ENCODE measurements at places on chromosomes 13 and 19.

DNA sequence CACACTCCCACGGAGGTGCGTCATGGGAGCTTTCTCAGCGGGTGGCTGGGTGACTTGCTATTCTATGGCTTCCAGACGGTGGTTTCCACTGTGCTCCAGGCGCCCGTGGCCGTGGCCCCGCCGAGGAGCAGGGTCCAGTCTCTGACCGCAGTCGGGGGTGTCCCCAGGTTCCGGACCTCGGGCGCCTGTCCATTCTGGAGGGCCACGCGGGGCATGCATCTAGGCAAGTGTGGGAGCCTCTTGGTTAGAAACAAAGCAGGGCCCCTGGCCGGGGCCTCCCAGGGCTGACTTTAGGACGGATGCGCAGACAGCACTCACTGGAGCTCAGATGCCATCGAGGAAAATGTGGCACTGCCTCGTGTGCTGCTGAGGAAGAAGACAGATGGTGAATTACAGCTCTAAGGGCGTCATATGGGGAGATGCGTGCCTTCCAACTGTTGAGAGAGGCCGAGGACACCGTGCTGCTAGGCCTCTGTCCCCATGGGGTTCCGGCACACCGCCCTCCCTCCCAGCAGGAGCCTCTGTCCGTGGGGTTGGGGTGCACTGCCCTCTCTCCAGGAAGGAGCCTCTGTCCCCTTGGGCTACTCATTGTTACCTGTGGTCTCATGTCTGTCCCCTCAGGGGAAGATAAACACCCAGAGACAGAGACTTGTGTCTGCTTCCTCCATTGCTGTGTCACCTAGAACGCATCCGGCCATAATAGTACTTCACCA lies 38.1 kb downstream of the TMEM255B start:
- no peaks in the 10 kb centered on the region for H3K36me3 ChIP-seq
- no peak overlapping the region for H3K27ac ChIP-seq
- H3K4me1 ChIP-seq, result no peaks in the 10 kb centered on the region
- no peak for DNase-seq

DNA sequence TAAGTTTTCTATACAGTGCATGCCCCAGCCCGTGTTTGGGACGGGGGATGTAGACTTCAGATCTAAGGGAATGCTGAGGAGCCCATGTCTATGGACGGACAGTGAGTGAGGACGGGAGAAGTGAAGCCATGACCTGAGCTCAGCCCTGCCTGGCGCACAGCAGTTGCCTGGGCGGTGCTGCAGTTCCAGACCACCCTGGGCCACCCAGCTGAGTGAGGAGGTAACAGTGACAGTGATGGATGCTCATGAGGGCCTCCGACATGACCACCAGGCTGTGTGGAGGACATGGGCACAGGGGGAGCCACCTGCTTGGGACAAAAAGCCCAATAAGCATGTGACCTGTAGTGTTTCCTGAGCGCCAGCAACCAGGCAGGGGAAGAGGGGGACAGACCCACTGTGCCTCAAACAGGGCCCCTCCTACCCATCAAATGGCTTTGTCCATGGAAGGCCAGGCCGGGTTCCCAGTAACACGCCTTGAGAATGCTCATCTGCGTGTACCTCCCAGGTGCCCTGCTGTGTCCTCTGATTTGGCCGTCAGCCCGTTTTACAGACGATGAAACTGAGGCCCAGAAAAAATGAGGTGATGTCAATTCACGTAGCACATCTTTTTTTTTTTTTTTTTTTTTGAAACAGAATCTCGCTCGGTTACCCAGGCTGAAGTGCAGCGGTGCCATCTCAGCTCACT lies 22.6 kb downstream of the NOSIP start:
- no peak for DNase-seq
- H3K4me1 ChIP-seq, result peaks cover 22% of the 10 kb centered on the region
- H3K27me3 ChIP-seq, result no peaks in the 10 kb centered on the region

DNA sequence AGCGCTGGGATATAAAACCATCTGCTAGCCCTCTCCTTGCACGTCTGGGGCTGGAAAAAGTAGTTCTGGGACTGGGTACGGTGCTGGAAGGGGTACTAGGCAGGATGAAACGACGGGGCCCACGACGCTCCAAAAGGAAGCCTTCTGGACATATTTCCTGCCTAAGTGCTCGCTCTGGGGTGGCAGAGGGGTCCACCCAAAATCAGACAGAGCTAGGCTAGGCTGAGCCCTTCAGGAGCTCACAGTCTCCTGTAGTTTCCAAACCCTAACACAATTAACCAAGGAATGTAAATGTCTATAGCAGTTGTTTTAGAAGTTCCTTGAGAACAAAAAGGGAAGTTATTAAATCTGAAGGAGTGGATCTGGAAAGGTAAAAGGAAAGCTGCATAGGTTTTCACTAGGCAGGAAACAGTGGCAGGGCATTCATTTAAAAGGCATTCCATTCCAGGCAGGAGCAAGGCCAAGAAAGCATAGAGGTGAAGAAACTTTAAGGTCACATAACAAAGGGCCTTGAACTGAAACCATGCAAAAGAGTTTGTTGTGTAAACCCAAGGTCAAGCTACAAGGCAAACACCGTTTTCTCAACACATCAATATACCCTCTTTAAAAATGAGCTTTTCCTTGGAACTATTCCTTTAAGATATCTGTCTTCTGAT lies 634 bp upstream of the DIAPH3 start:
- H3K4me1 ChIP-seq, result peaks cover 11% of the 10 kb centered on the region
- peak overlapping the region; percentile 96 for H3K4me3 ChIP-seq
- no peaks in the 10 kb centered on the region for H3K36me3 ChIP-seq
- no peak for DNase-seq
- peaks cover 1% of the 10 kb centered on the region for H3K27me3 ChIP-seq

GRCh38 chr13:72255908-72256307 lies 388.9 kb upstream of the DACH1 start:
- H3K36me3 ChIP-seq, result no peaks in the 10 kb centered on the region
- H3K27ac ChIP-seq, result no peak overlapping the region
- no peaks in the 10 kb centered on the region for H3K27me3 ChIP-seq
- no peak overlapping the region for H3K4me3 ChIP-seq

DNA sequence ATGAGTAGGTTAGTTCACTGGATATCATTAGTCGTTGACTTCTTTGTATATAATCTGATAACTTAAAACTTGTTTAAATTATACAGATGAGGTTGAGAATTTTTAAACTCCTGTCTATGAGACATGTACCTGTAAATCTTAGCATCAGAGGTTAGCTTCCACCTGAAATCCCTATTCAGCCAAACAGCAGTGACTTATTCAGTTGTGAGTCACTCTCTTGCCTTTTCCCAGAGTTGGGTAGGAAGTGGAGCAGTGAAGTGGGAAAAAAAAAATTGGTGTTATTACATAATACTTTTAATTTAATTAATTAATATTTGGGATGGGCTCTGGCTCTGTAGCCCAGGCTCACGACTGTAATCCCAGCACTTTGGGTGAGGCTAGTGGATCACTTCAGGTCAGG lies 32.9 kb downstream of the ZNF701 start:
- no peaks in the 10 kb centered on the region for H3K27me3 ChIP-seq
- H3K27ac ChIP-seq, result no peak overlapping the region
- H3K4me1 ChIP-seq, result peaks cover 12% of the 10 kb centered on the region
- H3K36me3 ChIP-seq, result peaks cover 14% of the 10 kb centered on the region
- H3K4me3 ChIP-seq, result no peak overlapping the region

- H3K4me3 ChIP-seq, result no peak overlapping the region
- H3K36me3 ChIP-seq, result no peaks in the 10 kb centered on the region
- no peak overlapping the region for H3K27ac ChIP-seq
- H3K4me1 ChIP-seq, result no peaks in the 10 kb centered on the region
Measured at GRCh38 chr13:76160961-76161925, 525.1 kb downstream of the LMO7 start.

GRCh38 chr13:46633416-46633815 lies 80.4 kb downstream of the LRCH1 start:
- peaks cover 20% of the 10 kb centered on the region for H3K36me3 ChIP-seq
- no peak overlapping the region for H3K4me3 ChIP-seq
- no peak for DNase-seq
- no peak overlapping the region for H3K27ac ChIP-seq
- H3K4me1 ChIP-seq, result peaks cover 56% of the 10 kb centered on the region
- H3K27me3 ChIP-seq, result no peaks in the 10 kb centered on the region

DNA sequence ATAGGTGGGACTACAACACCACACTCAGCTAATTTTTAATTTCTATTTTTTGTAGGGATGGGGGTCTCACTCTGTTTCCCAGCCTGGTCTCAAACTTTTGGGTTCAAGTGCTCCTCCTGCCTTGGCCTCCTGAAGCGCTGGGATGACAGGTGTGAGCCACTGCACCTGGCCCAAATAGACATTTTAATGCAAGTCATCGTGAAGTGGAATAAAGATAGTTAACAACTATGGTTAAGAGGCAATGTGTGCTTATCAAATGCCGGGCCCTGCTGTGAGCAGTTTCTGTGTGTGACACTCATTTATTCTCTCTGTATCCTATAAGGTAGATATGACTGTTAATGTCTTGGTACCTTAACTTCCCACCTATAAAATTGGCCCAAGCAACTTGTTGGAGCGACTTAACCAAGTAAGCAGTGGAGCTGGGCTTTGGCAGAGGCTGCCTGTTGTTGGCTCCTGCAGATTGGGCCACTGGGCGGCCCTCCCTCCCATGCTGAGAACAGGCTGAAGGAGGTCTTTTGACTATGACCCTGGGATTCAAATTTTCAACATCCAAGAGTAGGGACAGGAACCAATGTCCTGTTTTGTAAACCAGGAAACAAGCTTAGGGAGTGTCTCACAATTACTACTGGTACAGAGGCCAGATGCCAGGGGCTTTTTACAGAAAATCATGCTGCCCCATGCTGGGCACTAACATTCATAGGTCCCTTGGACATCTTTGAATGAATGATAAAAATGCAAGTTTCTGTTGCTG lies 450.7 kb downstream of the TSHZ3 start:
- H3K27me3 ChIP-seq, result no peaks in the 10 kb centered on the region
- H3K4me1 ChIP-seq, result no peaks in the 10 kb centered on the region
- H3K27ac ChIP-seq, result no peak overlapping the region
- no peaks in the 10 kb centered on the region for H3K36me3 ChIP-seq
- DNase-seq, result no peak

DNA sequence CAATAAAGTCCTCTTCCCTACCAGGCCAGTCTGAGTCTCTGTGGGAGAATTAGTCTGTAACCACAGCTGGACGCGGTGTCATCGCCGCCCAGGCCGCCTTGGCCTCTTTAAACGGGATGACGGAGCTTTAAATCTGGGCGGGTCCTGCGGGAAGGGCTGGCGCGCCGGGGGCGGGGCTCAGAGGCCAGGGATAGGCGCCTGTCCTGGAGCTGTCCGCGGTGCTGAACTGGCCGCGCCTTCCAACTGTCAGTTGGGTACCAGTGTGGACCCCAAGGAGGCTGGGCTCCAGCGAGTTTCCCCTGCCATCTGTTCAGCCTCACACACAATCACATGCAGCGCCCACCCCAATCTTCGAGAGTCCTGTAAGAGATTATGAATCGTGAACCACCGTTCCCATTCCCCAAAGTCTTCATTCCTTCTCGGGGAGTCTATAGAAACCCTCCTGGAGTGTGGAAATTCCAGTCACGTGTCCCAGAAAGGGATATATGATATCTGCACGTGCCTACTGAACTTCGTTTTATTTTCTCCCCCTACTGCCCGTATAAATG lies 11.5 kb downstream of the APLP1 start:
- no peak overlapping the region for H3K27ac ChIP-seq
- H3K36me3 ChIP-seq, result peaks cover 2% of the 10 kb centered on the region

GRCh38 chr19:3608079-3608641 lies 1.5 kb upstream of the TBXA2R start:
- H3K27me3 ChIP-seq, result peaks cover 9% of the 10 kb centered on the region
- H3K4me3 ChIP-seq, result no peak overlapping the region
- H3K36me3 ChIP-seq, result peaks cover 4% of the 10 kb centered on the region
- DNase-seq, result no peak

- no peaks in the 10 kb centered on the region for H3K36me3 ChIP-seq
- DNase-seq, result no peak
- no peak overlapping the region for H3K27ac ChIP-seq
- H3K4me3 ChIP-seq, result no peak overlapping the region
- no peaks in the 10 kb centered on the region for H3K4me1 ChIP-seq
Measured at GRCh38 chr13:113123226-113124201, 915 bp downstream of the F10 start.

GRCh38 chr19:33399081-33399744 lies 25.7 kb downstream of the CEBPG start:
- no peak overlapping the region for H3K4me3 ChIP-seq
- no peak overlapping the region for H3K27ac ChIP-seq
- no peaks in the 10 kb centered on the region for H3K4me1 ChIP-seq

- no peak overlapping the region for H3K4me3 ChIP-seq
- peaks cover 3% of the 10 kb centered on the region for H3K4me1 ChIP-seq
- H3K27ac ChIP-seq, result no peak overlapping the region
- peaks cover 19% of the 10 kb centered on the region for H3K27me3 ChIP-seq
- no peaks in the 10 kb centered on the region for H3K36me3 ChIP-seq
Measured at GRCh38 chr13:44371421-44371820, 2.2 kb upstream of the SERP2 start.

DNA sequence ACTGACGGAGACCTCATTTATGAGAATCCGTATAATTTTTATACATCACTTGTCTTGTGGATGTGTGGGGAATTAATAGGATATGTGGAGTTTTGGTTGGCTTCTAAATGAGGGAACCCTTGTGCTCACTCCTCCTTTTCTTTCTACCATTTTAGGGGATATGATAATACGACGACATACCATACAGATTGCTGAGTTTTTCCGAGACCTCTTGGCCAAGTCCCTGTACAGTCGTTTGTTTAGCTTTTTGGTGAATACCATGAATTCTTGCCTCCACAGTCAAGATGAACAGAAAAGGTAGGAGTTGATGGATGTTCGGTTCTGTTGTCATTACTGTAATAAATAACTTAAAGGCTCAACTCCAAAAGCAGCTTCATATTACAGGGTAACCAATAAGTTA lies 335.2 kb downstream of the MYO16 start:
- DNase-seq, result no peak
- no peak overlapping the region for H3K4me3 ChIP-seq
- H3K36me3 ChIP-seq, result no peaks in the 10 kb centered on the region
- H3K4me1 ChIP-seq, result no peaks in the 10 kb centered on the region
- H3K27me3 ChIP-seq, result peaks cover 2% of the 10 kb centered on the region

Data from memory B cell (primary cell).